ENCODE measurements at places on chromosomes 1 and 21.

DNA sequence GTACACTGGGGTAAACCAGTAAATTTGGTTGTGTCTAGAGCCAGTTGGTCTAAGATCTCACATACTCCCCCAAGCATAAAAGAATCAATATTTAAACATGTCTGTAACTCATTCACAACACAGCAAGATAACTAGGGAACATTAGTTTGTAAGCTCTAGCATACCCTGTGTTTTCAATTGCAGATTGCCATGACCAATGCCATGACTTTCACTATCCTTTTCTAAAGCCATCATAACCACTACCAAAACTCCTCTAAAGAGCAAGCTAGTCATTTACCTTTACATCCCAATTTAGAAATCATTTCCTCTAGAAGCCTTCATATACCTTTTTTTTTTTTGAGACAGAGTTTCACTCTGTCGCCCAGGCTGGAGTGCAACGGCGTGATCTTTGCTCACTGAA lies 56.5 kb upstream of the PLA2G4A start:
- no peak for DNase-seq

- DNase-seq = peak; percentile 59
Measured at GRCh38 chr1:149937759-149938158, 1.1 kb upstream of the MTMR11 start.

- no peak for DNase-seq
Measured at GRCh38 chr1:111483166-111483565, 9.4 kb downstream of the C1orf162 start.

- no peak for DNase-seq
Measured at GRCh38 chr1:166999500-167000055, 10.5 kb downstream of the MAEL start.

DNA sequence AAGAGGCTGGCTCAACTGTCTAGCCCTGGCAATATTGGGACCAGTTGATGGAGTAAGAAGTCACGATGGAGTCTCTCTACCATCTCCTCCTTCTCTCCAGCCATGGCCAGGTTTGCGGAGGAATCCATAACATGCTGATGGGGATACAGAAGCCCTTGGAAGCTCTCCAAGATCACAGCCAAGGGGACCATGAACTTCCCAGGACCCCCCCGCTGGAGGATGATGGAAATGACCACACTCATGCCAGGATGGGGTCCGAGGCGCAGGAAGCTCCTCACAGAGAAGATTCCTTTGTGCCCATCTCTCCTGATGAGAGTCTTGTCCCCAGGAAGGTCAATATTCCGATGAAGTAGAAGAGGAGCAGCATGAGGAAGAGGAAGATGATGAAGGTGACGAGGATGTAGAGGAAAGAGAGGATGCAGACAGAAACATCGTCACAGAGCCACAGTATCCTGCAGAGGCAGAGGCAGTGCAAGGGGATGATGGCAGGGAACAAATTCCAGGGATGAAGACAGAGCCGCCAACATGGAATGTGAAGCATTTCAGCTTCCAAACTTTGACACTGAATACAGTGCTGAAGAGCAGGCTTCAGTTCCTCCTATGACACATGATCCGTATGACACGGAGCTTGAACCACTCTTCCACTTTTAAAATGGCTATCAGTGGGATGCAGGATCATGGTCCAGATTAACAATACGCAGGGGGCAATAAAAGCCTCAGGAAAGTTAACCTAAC lies 57.9 kb upstream of the EDN2 start:
- no peak for DNase-seq

DNA sequence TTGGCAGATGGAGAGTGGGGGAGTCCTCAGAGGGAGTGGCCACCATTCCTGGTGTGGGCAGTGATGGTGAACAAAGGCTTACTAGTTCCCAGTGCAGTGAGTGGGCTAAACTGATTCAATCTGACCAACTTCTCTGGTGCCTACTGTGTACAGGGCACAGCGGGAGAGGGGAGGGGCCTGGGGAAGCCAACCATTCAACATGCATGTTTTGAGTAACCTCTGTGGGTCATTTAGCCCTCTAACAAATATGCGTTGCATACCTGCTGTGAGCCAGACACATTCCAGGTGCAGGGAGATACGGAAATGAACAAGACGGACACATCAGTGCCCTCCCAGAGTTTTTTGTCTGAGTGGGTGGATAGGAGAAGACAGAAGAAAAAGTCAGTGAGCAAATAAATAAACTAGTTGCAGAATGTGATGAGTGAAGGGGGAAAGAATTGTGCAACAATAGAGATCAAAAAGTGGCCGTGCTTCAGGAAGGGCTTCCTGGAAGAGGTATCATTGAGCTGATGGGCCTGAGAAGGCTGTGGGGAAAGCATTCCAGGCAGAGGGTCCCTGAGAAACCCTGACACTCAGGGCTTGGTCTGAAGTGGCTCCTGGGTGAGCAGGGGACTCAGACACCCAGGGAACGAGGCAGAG lies 78.8 kb downstream of the EPHB2 start:
- no peak for DNase-seq

DNA sequence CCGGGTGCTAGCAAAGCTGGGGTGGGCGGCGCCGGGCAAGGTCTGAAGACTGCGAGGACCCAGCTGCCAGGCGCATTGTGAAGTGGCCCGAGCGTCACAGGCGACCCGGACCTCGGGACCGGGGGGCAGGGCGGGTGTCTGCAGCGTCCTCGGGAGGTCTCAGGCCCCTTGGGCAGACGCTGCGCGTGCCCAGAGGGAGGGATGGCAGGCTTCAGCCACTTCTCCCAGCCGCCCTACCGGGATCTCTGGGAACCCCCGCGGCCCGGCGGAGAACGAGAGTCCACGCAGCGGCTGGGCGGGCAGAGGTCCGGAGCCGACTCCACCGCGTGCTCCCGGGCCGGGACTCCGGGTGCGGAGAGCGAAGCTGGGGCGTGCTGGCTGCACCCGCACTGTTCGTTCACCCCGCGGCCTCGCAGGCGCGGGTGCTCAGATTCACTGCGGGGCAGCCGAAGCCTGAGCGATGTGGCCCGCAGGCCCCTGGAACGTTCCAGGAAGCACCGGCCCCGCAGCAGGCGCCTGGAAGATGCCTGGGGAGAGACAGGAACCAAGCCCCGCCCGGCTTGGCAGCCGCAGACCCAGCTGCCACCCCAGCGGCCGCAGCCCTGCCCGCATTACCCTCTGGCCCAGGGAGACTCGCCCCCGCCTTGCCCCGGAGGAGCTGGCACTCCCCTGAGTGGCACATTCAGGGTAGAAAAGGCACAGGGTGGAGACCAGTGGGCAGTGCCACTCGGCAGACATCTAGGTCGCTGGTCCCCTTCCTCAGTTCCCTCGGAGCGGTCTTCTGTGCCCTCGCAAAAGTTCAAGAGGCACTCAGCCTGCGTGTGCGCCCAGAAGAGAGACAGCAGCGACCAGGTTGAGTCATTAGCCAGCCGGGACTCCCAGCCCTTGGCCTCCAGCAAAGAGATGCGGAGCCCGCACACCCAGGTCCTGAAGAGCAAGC lies at the start of gene CCDC185:
CCDC185 (plus strand) TSS at position 141 of the 940 bp plus-strand sequence; CDS start at position 202, 61 bp downstream.
- DNase-seq = no peak

DNA sequence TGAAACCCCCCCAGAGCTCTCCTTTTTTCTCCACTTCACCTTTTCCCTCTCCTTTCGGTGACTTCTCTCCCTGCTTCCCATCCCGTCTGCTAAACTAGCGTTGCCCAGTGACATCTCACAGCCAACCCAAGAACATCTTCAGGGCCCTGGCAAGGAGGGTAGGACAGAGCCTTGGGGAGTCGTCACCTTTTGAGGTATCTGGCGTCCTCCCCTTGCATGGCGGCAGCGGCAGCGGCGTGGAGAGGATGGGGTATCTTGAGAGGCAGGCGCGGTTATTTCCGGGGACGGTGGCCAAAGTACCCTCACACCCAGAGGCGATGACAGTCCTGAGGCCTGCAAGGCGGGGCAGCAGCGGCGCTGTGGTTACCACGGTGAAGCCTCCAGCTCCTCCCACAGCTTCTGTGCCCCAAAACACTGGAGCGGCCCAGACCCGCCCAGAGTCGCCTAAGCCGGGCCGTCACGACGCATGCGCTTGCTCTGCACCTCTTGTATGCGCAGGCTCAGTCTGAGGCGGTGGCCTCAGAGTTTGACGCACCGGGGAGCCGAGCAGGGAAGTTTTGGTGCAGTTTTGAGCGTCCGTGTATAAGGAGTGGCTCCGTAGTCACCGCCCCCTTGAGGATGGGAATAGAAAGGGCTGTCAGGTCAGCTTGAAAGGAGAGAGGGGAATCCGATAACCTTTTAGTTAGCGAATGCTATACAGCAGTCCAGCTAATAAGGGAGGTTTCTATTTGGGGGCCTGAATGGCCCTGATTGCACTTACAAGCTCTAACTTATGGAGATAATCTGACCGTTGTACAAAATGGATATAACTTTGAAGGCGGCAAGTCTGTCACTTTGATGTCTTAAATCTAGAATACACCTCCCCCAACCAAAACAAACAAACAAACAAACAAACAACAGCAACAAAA lies at the start of gene KIFAP3:
KIFAP3 (minus strand) TSS at position 446 of the 908 bp plus-strand sequence; CDS start at position 218, 228 bp downstream.
- peak; percentile 99 for DNase-seq

GRCh38 chr1:231776010-231776756 lies 149.6 kb downstream of the DISC1 start:
- DNase-seq = peak; percentile 48

GRCh38 chr1:239677362-239677761 lies 291.0 kb downstream of the CHRM3 start:
- DNase-seq = no peak

- DNase-seq = no peak
Measured at GRCh38 chr21:43739621-43740435, 20.9 kb downstream of the PDXK start.

- no peak for DNase-seq
Measured at GRCh38 chr1:240497908-240498307, 114.0 kb downstream of the GREM2 start.

DNA sequence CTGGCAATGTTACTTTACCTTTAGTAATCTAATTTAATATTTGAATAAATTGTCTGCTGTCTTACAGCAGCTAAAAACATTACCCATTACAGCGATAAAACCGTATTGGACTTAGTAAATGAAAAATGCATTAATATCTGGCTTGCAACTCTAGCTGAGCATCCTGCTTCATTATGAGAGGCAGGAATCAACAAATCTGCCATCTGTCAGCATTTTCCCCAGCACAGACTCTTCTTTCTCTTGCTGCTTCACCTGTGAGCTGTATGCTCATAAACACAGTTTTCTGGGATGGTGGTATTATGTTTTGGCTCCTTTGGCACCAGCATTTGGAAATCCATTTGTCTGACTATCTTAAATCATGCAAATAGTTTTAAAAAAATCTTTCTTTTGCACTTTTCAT lies 487.1 kb downstream of the KCNT2 start:
- no peak for DNase-seq

DNA sequence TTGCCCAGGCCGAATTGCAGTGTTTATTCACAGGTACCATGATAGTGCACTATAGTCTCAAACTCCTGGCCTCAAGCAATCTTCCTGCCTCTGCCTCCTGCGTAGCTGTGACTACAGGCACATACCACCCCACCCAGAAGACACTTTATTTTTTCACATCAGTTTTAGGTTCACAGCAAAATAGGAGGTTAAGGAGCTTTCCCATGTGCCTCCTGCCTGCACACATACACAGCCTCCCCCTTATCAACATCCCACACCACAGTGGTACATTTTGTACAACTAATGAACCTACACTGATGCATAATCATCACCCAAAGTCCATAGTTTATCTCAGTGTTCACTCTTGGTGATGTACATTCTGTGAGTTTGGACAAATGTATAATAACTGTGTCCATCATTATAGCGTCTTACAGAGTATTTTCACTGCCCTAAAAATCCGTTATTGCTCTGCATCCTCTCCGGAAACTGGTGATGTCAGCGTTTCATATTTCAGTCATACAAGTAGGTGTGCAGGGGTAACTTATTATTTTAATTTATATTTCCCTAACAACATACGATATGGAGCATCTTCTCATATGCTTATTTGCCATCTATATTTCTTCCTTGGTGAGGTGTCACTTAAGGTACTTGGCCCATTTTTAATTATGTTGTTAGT lies 23.2 kb downstream of the OR13G1 start:
- no peak for DNase-seq

- DNase-seq = peak; percentile 49
Measured at GRCh38 chr1:236395230-236395946, 1.3 kb downstream of the EDARADD start.

GRCh38 chr1:192809307-192810252 lies 741 bp downstream of the RGS2 start:
- DNase-seq = peak; percentile 82

GRCh38 chr1:31063631-31064030 lies 1.9 kb downstream of the PUM1 start:
- peak; percentile 34 for DNase-seq

DNA sequence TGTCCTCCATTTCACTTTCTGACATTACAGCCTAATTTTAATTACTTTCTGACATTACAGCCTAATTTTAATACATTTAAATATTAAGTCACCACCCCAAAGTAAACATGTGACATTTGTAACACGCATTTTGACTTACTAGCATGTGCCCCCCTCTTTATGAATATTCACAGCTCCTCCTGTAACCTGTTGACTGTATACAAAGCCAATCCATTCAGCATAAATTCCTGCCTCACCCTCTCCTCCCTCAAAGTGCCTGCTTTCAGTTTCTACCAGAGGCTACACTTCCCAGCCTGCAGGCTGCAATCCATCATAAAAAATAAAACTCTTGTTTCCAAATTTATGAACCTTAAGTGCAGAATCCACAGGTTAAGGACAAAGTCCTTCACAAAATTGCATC lies 39.5 kb downstream of the ANP32E start:
- no peak for DNase-seq

DNA sequence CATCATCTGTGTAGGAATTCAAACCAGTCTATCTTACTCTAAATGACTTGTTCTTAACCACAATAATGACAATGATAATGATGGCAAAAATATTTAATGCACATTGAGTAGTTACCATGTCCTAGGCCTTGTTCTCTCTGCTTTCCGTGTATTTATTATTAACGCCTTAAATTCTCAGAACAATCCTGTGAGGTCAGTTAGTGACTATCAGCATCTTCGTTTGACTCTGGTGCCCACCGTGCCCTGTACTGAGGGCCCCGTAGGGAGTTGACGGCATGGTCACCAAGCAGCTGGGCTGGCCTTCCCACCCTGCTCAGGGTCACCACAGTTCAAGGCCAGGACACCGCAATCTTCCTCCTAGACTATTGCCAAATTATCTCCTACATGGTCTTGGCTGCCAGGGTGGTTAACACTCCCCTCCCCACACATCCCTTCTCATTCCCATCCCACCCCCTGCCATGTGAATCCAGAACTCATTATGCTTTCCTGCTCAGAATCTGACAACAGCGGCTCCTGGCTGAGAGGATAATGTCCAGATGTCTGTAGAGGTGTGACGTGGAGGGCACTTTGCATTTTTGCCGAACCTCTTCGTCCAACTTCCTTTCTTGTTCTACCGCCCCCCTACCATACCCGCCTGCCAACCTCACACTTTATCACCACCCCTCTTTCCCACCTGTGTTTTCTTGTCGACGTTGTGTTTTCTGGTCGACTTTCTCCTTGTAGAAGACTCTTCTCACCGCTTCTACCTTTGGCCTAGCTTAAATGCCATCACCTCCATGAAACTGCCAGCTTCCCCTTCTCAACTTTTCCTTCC lies 33.4 kb downstream of the IGFN1 start:
- no peak for DNase-seq

- DNase-seq = no peak
Measured at GRCh38 chr1:230170153-230170547, 103.1 kb downstream of the GALNT2 start.
